ENCODE measurements at places on chromosomes 4 and X.

GRCh38 chrX:19672222-19672812, 157.0 kb upstream of the MAP3K15 start:
- DNase-seq, result no peak

- DNase-seq, result no peak
Measured at GRCh38 chr4:33780952-33781791, 2463.1 kb downstream of the ARAP2 start.

GRCh38 chr4:121227341-121227792, 63.2 kb upstream of the TNIP3 start:
- DNase-seq, result no peak

DNA sequence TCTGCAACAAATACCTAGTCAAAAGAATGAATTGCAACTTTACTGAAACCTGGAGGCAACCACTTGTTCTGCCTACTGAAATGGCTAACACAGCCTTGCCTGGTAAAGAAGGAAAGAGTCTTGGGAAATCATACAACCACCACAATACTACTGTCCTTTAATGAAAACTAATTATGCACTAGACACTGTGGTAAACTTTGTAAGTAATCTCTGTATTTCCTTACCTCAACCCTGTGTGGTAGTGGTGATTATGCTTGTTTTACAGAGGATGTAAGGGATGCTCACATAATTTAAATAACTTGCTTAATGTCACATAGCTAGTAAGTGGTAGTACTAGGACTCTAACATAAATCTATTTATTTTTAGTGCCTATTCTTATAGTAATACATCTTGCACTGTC, 44.7 kb downstream of the TMEM156 start:
- DNase-seq, result no peak

GRCh38 chrX:103398421-103398864, 22.1 kb downstream of the BEX3 start:
- DNase-seq, result no peak

- peak; percentile 69 for DNase-seq
Measured at GRCh38 chr4:576991-577498, 950 bp upstream of the TMEM271 start.

DNA sequence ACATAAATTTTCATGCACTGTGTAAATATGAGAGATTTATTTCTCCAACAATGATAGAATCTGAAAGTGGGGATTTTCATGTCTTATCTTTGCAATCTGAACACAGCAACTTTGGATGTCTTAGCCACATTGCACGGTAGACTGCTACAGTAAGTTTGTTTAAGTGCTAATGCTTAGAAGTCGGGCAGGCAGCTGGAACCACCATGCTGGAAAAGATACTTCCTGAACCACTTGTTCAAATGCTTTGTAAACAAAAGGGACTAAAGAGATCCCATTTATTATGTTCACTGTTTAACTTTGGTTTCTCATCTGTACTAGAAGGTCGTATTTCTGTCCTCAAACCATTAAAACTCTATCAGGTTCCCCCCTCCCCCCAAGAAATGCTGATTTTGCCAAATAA, 555.9 kb upstream of the DIPK2B start:
- peak; percentile 86 for DNase-seq

- no peak for DNase-seq
Measured at GRCh38 chrX:54695231-54695630, 102.8 kb downstream of the ITIH6 start.

DNA sequence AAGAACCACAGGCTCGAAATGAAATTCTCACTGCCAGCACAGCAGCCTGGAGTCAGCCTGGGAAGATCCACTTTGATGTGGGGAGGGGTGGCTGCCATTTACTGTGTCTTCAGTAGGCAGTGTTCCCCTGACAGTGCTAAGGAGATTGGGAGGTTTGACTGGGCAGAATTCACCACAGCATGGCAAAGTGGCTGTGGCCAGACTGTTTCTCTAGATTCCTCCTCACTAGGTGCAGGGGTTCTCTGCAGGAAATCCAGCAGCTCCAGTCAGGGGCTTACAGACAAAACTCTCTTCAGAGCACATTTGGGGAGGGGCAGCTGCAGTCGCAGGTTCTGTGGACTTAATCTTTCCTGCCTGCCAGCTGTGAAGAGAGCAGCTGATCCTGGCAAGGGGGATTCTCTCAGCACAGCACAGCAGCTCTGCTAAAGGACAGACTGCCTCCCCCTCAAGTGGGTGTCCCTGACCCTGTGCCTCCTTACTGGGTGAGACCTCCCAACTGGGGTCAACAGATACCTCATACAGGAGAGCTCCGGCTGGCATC, 1174.0 kb downstream of the RAPGEF2 start:
- no peak for DNase-seq

DNA sequence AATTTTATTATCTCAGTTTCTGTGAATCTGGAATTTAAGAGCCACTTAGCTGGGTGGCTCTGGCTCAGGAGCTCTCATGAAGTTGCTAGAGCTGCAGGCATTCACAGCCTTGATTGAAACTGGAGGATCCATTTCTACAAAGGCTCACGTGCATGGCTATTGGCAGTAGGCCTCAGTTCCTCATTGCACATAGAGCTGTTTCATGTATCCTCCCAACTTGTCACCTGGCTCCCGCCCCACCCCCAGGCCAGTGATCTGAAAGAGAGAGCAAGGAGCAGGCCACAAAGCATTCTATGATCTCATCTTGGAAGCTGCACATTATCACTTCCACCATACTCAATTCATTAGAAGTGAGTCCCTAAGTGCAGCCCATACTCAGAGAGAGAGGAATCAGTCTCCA, 18.5 kb upstream of the AP1AR start:
- no peak for DNase-seq

- DNase-seq, result no peak
Measured at GRCh38 chr4:85154591-85154990, 188.1 kb upstream of the WDFY3 start.

Measured in NCI-H1417 (cell line).